ENCODE measurements at places on chromosomes 6 and 20.

GRCh38 chr6:25596928-25597818 lies 54.8 kb upstream of the SCGN start:
- no peak for DNase-seq

DNA sequence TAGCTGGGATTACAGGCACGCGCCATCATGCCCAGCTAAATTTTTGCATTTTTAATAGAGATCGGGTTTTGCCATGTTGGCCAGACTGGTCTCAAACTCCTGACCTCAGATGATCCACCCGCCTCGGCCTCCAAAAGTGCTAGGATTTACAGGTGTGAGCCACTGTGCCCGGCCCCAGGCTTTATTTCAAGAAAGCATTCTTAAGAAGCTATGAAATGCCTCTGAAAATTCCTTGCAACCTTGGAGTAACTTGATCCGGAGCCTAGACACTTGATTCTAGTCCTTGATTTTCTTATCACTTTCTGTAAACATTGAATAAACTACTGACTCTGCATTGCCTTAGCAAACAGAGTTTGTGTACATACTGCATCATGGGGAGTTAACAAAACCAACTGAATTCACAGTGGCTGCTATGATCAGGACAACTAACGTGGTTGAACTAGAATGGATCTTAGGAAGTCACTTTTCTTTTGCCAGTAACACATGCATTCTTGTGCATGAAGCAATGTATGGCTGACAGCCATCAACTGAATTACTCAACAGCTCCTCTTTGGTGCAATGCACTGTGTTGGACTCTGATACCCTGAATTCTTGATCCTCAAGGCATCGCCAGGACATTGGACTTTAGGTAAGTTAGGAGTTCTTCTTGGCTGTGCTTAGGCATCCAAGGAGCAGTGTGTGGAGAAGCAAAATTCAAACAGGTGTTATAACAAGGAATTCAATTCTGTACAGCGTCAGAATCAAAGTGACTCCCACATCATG lies 102.8 kb upstream of the TMEM170B start:
- DNase-seq: no peak

DNA sequence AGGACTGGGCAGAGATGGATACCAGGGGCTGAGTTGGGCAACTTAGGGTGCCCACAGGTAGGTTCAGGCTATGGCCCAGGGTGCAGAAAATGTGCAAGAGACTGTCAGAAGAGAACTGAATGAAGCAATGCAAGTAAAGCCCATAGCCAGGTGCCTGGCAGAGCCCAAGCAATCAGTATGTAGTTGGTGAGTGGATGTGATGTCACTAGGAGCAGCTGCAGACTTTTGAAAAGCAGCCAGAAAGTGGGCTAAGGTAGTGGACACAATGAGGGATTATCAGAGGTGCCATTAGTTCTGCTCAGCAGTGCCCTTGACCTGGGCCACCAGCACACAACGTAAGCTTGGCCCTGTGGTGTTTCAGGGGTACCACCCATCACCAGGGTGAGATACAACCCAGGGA lies 135.3 kb downstream of the SOBP start:
- no peak for DNase-seq

- DNase-seq: no peak
Measured at GRCh38 chr20:62941792-62942191, 3.8 kb downstream of the GID8 start.

- DNase-seq: no peak
Measured at GRCh38 chr6:125987026-125987617, 782 bp downstream of the TRMT11 start.

DNA sequence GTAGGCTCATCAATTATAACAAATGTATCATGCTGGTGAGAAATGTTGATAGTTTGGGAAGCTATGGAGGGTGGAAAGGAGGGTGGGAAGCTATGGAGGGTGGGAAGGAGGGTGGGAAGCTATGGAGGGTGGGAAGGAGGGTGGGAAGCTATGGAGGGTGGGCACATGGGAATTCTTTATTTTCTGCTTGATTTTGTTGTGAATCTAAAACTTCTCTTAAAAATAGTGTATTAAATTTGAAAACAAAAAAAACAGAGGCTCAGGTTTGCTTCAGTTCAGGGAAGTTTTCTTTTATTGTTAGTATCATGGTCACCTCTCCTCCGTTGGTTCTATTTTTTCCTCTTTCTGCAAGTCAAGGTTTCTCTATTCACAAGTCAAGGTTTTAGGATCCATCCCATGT lies 106.4 kb downstream of the SOD2 start:
- DNase-seq: no peak

- DNase-seq: no peak
Measured at GRCh38 chr6:7512320-7512719, 29.2 kb upstream of the DSP start.
